ENCODE measurements at places on chromosomes 4 and X. TPM values are rescaled to one million over a fixed set of nuclear protein-coding genes. Genes with fewer than 3 reads are reported as not detected.

The ADH1B gene
- 0.36 TPM for total RNA-seq

The GALNTL6 gene
- total RNA-seq: under 0.01 TPM

DNA sequence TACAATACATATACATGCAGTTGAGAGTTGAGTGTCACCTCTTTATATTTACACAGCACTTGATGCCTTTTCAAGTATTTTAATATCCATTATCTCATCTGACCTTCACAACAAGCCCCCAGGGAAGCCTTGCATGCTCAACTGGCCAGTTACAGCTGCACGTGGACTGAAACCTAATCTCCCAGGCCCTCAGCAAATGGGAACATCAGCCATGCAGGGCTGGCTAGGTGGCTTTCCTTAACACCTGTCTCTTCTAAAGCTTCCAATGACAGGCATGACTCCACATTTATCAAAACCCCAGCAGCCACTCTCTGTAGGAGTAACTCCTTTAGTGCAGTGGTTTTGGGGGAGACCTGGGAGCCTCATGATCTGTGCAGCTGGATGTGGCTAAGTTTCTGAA lies 56.4 kb downstream of the PHKA2 start:
- no peak for DNase-seq

DNA sequence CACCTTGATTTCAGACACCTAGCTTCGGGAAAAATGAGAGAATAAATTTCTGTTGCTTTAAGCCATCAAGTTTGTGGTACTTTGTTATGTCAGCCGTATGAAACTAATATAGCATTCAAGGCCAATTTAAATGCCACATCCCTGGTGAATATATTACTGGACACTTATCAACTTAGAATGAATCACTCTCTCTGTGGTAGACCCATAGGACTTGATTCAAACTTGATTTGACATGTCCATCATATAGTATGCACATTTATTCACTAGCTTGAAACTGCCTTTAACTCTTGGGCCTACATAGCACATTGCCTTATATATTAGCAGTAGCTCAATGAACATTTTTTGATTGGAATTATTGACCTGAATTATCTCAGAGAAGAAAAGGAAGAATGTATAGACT lies 172.3 kb downstream of the ADGRA3 start:
- DNase-seq: no peak

- DNase-seq: no peak
These were observed 7.9 kb upstream of the CLDN24 start for GRCh38 chr4:183329954-183330742.

GRCh38 chr4:55636656-55636999 lies 530 bp upstream of the NMU start:
- no peak for DNase-seq

DNA sequence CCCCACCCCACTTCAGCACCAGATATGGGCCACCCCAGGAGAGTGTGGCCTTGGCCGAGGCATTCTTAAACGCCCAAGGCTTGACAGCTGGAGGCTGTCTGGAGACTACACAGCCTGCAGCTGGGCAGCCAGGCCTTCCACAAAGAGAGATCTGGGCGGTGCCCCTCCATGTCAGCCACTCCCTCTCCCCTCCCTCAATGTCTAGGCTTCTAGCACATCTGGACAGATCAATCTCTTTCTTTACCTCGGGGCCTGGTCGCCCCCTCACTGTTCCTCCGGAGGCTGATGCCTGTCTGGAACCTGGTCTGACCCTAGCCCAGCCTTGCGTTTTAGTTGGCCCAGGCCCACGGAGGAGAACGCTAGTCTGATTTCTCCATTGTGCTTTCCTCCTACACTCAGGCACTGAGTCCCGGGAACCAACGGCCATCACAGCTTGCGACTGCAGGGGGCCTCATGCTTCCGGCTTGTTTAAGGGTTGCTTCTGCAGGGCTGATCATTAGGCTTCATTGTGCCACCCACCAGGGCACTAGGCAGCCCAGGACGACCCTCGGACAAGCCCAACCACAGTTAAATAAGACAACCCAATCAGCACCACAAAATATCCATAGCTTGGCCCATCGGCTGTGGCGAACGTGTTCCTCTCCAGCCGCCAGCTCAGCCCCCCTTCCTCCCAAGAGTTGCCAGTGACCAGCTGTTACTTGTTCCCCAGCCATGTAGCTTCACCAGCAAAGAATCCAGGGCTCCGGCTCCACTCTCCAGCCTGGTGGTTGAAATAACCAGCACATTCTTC lies 200.6 kb downstream of the BCOR start:
- peak; percentile 62 for DNase-seq

GRCh38 chr4:88360256-88360655 lies 18.4 kb upstream of the HERC6 start:
- no peak for DNase-seq
